NCI-H1694 treated with DMSO at 0.1 percent for 48 hours (cell line): ENCODE measurements at places on chromosomes 5 and 9.

GRCh38 chr5:128331261-128331660 lies 206.8 kb downstream of the FBN2 start:
- DNase-seq, result no peak

DNA sequence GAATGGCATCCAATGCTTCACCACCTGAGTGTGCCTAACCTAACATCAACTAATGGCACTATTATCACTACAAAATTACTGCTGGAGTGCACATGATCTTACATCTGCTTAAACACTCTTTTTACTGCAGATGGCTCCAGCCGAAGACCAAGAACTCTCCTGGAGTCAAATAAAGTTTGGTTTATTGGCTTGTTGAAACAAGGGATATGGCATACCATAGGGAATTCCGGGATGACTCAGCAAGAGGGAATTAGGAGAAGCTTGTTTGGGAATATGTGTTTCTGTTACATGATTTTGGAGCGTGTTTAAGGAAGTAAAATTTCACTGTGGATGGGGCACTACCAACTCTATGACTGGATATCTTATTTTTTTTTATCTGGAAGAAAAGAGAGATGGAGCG lies 872.6 kb downstream of the DTWD2 start:
- no peak for DNase-seq

- no peak for DNase-seq
Measured at GRCh38 chr9:85741095-85741874, 469 bp downstream of the AGTPBP1 start.

DNA sequence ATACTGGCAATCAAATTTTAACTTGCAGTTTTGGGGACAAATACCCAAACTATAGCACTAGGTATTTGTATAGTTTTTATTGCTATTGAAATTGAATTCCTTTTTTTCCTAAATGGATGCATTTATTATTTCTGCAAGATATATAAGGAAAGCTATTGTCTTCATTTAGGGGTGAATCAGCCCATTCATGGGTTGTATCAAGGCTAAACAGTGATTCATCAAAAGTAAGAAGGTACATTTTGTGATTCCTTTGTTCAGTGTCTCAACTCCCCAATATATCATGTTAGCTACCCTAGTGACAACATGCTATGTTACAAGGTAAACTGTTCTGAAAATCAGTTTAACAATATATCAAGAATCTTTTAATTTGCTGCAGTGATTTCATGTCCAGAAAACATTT lies 185.7 kb downstream of the PLK2 start:
- DNase-seq, result no peak

DNA sequence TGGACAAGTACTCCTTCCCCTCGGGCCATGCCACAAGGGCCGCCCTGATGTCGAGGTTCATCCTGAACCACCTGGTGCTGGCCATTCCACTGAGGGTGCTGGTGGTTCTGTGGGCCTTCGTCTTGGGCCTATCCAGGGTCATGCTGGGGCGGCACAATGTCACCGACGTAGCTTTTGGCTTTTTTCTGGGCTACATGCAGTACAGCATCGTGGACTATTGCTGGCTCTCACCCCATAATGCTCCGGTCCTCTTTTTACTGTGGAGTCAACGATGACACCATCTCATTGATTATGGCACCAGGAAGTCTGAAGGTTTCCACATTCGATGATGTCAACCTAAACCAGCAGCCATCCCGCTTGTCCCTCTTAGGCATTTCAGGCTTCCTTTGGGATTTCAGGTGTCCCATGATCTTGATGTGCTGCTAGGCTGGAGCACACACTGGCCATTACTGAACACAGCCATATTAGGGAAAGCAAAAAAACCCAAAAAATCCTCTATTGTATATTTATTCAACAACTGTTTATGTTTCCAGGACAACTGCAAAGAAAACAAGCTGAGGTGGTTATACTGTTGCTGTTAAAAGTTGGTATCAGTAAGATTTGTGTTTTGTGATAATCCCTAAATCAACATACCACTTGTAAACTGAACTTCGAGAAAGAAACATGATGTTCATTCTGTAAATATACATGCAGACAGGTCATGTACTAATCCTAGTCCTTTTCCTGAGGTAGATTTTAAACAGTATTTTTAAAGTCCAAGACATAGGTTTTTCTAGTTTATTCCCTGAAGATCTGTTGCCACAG lies 1.1 kb downstream of the PLPP6 start:
- no peak for DNase-seq

DNA sequence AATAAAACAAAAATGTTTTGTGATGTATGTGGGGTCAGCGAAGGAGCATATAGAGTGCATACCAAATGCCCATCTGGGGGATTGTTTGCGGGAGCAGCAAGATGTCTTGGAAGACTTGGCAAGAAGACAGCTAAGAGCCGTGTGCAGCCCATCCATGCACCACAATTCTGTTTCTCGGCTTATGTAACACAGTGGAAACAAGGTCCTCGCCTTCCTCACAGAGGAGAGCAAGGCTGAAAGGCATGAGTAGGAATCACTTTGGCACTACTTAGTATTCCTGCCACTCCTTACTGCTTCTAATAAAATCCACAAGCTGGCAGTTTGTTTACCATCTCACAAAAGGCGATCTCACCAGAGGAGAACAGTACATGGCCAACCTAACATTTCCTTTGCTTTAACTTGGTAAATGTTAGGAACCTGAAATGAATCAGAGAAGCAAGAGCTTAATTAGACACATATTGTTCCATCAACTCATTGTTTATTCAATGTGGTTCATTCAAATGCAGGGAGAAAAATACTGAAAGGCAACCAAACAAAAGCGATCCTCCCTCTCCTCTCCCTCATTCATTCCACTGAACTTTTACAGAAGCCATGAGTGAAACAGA lies 648.1 kb downstream of the ACTL7B start:
- DNase-seq, result no peak

DNA sequence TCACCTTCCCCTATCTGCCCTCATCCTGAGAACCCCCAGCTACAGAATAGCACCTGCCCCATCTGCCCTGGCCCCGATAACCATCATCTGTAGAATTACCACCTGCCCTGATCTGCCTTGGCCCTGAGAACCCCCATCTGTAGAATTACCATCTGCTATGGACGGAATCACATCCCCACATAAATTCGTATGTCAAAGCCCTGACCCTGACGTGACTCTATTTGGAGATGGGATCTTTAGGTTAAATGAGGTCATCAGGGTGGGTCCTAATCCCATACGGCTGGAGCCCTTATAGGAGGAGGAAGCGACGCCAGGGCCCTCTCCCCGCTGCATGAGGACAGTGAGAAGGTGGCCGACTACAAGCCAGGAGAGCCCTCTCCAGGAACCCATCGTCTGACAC lies 32.6 kb downstream of the SARDH start:
- DNase-seq, result peak; percentile 45

GRCh38 chr5:114360357-114360756 lies 1.5 kb upstream of the KCNN2 start:
- DNase-seq, result no peak

- DNase-seq, result no peak
Measured at GRCh38 chr5:111069839-111070238, 1.7 kb upstream of the TSLP start.

DNA sequence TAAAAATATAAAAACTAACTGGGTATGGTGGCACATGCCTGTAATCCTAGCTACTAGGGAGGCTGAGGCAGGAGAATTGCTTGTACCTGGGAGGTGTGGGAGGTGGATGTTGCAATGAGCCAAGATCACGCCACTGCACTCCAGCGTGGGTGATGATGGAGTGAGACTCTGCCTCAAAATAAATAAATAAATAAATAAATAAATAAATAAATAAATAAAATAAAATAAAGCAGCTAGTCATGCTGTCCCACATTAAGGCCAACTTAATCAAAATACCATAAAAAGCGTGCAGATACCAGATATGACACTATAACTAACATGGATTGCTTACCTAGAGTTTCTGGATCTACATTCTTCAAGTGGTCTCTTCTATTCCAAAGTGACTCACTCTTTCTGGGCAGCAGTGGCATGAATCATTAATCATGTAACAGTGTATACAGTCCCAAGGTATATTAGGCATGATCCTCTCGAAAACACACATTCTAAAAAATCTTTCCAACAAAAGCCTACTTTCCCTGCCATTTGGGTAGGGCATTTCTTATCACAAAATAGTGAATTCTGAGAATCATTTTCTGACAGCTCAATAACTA lies 187.1 kb downstream of the ELAVL2 start:
- no peak for DNase-seq

DNA sequence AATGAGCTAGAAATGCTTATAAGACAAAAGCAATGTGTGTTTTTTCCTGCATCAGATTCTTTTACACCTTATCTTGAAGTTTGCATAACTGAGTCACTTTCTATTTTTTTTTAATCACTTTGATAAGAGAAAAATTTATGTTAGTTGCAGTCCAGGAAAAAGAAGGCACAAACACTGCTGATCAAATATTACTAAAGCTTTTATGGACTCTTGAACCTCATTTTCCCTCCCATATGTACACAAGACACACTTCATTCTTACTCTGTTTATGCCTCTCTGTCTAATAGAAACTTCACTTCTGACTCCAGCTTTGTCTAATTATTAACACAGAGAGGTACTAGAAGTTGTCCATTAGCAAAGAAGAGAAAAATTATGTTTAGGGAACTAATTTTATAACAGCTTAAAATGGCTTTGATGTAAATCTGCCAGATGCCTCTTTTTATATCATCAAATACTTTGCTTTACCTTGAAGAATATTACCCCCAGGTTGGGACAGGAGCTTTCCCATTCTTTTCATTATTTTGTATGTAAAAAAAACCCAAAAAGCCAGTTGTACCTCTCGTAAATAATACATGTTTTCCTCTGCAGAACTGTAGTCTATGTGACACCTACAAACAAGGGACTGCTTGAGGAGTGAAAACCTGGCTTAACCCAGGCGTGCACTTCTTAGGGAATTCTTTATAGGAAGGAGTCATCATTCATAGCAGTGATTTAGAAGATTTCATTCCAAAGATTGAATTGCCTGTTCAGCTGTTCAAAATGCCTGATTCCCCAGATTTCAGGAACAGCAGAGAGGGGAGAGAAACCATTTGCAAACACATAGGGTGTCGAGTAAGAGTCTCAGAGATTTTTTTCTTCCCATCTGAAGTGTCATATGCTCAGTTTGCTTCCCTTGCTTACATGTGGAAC lies 72.6 kb downstream of the DAPK1 start:
- no peak for DNase-seq

DNA sequence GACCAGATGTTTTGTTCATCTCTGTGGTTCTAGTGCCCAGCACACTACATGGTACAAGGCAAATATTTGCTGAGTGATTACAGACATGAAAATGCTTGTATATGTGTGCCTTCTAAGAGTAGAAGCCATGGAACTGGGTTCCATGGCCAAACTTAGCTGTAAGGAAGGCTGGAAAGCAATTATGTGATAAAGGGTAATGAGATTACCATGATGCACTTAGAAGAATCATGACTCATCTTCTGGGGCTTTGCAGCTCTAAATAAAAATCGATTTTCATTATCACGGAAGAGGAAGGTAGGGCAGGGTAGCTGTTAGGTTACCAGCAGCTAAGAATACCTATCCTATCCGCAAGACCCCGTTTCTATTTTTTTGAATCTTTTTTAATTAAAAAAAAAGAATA lies 28.0 kb downstream of the RFK start:
- no peak for DNase-seq

GRCh38 chr9:27542508-27542907 lies 12.9 kb upstream of the MOB3B start:
- no peak for DNase-seq

GRCh38 chr5:961002-961710 lies 47.4 kb upstream of the NKD2 start:
- DNase-seq, result no peak

DNA sequence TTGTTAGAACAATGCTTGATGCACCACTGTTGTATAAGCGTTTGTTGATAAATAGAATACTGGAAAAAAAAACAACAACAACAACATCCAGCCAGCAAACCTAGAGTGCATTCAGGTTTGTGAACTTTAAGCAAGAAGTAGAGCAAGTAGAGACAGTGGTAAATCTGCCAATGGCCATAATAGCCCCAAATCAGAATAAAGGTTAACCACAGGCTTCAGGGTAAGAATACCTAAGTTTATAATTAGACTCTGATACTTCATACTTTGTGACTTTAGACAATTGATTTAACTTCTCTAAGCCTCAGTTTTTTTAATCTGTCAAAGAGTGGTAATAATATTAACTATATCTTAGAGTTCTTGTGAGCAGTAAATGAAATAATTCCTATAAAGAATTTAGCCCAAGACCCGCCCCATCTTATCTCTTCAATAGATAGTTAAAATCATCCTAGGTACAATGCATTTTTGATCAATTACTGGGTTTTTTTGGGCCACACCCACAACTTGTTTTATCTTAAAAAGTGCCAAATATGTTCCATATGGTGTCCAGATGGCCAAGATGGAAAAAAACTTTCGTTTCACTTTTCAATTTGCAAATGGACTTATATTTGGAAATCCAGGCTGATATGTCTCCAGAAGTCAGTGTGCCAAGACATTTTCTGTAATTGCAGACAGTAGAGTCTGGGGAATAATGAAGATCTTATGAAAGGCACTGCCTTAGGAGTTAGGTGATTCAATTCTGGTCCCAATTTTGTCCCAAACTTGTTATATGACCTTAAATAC lies 24.5 kb upstream of the DPYSL3 start:
- no peak for DNase-seq

- no peak for DNase-seq
Measured at GRCh38 chr5:65823845-65824445, 101.9 kb downstream of the NLN start.

DNA sequence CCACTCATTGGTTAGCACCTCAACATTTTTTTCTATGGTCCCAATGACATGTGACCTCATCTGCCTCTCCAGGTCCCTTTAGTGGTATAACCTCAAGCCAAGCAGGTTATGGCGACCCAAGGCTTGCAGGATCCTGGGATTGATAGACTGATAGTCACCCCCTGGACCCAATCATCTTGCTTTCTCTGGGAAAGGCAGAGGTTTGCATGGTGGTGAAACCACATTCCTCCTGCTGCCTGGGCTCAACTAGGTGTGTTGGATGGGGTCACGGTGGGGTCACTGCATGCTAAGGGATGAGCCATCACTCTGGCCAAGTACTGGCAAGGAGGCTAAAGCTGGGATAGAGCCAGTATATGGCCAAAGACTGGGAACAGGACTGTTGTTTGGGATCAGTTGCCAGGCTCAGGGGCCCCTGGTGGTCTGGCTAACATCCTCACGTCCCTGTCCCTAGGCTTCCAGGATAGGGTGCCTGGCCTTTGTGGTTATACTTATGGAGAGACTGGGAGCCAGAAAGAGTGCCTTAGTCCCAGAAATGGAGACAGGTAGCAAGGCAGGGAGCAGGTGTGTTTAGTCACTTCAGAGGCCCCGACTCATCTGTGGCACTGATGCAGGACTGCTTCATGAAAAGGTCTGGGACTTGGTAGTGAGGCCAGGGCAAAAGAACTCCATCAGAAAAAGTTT lies 4.6 kb upstream of the SMIM32 start:
- no peak for DNase-seq
